HFF-Myc (cell line): ENCODE measurements at places on chromosomes 16 and 17.
A peak's percentile ranks its signal among the peaks of the same experiment; 100 is the strongest.

- peak; percentile 29 for DNase-seq
Observed at GRCh38 chr16:88383401-88384221, 852 bp downstream of the ZNF469 start.

GRCh38 chr17:74970395-74970794 is 2.2 kb downstream of the HID1 start:
- no peak for DNase-seq

- DNase-seq, result no peak
Observed at GRCh38 chr17:72714357-72714966, 378.0 kb downstream of the SLC39A11 start.

DNA sequence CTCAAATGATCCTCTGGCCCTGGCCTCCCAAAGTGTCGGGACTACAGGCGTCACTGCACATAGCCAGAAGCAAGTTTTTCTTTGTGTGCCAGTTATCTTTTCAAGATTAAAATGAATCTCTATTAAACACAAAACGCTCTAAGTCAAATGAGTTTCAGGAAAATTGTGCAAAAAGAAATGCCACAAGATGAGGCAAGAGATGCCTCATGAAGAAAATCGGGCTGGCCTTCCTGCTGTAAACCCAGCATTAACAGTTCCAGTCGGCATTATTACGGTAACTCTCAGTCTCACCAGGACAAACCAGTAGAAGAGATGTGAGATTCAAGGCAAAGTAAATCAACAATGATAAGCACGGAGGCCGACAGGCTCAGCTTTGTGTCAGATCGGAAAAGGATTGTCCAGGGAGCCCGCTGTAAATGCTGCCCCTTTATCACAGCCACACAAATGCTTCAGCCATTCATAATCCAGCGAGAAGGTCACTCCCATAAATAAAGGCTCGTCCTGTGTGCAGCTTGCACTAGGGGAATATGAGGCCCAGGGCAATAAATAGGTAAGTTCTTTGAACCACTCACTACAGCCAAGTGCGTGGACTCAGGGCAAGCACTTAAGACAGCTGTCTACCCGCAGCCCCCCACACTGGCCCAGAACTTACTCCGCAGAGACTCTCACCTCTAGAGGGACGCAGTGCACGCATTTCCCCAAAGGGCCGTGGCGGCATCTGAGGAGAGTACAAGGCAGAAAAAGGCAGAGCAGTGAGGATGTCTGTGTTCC is 27.2 kb downstream of the NPLOC4 start:
- no peak for DNase-seq

GRCh38 chr16:89191033-89191900 is 9.1 kb downstream of the SLC22A31 start:
- no peak for DNase-seq

DNA sequence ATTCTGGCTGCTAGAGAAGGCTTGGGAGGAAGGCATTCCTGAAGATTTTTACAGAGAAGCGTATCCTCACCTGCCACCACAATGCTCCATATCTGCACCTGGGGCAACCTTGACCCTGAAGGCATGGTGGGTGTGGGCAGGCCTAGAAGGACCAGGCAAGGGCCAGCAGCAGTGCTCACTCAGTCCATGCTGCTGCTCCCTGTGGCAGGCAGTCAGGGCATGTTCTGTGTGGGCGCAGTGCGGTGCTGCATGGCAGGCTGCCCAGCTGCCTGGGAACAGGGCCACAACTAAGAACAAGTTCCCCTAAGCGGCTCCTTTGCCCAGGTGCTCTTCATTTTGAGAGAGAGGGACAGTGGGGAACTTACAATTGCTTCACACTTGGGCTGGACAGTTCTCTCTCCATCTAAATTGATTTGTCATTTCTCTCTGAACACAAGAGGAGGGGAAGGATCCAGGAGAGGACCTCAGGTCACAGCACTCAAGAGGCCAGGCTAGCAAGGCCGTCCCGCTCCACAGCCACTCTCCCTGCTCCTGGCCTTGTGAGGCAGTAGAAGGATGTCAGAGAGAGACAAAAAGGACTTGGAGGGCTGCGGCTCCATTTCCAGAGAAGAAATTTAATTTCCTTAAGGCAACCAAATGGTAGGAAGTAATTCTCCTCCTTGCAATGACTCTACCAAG is 158.8 kb downstream of the AATF start:
- no peak for DNase-seq

DNA sequence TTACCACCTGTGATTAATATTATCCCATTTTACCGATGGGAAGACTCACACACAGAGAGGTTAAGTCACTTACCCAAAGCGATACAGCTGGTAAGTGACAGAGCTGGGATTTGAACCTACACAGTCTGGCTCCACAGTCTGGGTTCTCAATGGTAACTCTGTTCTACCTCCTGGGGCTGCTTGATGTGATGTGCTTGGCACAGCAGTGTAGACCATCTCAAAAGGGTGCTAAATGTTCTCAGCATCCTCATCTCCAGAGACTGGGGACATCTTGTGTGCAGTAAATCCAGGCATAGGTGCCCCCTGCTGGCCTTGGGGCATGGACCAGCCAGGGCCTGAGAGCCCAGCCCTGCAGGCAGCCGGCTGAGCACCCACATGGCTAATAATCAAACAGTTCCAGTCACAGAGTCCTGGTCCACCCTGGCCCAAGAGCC is 15.4 kb upstream of the KATNB1 start:
- peak; percentile 19 for DNase-seq

DNA sequence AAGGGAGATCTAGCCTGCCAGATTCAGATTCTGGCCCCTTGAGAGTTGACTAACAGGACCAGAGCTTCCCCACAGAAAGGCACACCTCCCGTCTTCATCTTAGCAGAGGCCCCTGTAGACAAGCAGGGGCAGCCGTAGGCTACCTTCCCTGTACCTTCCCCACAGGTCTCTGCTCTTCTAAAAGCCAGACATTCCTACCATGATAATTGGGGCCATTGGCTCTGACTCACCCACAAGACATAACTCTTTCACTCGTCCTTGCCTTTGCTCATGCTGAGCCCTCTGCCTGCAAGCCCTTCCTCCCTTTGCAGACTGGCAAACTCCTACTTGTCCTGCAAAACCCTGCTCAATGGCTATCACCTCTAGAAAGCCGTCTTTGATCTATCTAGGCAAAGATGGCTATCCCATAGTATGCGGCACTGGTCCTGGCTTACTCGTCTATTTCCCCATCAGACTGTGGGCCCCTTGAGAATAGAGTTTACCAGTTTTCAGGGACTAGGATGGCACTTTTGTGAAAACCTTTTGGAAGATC is 43.8 kb downstream of the PIMREG start:
- DNase-seq, result no peak

DNA sequence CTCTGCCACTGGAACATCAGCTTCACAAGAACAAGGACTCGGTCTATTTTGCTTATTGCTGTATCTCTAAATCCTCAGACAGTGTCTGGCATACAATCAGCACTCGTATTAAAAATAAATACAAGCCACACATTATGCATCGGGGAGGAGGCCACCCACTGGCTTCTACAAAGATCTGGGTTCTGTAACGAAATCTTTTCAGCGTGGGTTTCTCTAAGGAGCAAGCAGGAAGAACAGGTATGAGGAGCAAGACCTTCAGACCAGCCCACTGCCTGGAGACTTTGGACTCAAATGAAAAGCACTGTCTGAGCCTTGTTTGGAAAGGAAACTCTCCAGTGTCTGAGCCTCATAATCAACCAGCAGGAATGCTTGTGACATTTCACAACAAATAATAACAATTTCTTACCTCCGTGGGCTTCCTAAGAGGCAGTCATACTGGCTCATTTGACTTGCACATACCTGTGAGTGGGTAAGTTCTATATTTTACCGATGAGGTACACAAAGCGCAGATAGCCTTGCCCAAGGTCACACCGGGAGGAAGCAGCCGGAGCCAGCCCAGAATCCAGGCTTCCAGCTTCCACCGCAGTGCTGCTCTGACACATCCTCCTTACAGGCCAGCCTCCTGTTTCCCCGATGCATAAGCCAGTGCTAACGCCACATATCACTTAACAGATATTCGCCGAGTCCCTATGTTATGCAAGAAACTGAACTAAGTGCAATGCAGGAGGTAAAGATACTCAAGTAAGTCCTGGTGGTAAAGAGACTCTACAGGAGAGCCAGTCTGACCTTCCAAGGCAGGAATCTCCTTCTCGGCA is 118.6 kb upstream of the TNRC6C start:
- DNase-seq, result no peak

DNA sequence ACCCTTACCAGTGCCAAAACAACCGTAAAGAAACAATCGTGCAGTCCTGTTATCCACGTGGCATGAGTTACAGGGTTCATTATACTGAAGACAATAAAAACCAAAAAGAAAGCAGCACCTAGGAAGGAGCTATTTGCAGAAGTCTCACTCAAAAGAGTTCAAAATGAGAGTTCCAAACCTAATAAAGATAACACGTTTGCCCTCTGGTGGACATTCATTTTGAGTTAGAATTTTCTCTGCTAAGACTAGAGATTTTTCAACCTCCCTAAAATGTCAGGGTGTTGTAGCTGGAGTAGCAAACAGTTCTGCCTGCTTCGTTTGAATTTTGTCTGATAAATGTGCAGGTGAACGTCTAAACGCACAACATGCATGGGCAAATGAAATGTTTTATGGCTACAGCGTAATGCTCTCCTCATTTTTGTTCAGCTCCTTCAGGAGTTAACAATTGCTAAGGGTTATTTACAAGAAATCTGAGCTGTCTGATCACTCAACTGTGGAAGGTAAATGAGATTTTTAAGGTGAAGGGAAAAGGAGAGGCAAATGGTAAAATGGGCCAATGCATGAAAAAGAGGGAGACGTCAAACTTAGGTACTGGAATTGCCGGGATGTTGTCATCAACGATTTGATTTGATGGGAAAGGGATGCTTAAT is 1067.9 kb upstream of the EEF2KMT start:
- DNase-seq, result no peak

DNA sequence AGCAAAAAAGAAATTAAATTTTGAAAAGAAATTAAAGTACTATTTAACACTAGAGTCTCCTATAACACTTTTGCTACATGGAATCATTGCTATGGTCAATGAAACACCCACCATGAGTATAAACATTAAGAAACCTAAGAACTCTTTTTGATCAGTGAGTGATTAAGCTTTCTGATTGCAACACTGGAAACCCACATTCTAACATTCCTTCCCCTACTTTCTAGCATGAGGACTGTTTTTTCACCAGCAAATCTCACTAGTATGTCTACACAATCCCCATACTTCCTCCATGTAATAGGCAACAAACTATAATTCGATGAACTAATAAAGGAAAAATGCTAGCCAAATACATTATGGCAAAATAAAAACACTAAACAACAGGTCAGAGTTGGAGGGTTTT is 54.7 kb downstream of the SKAP1 start:
- no peak for DNase-seq
